ENCODE measurements at places on chromosomes 6 and 20.

DNA sequence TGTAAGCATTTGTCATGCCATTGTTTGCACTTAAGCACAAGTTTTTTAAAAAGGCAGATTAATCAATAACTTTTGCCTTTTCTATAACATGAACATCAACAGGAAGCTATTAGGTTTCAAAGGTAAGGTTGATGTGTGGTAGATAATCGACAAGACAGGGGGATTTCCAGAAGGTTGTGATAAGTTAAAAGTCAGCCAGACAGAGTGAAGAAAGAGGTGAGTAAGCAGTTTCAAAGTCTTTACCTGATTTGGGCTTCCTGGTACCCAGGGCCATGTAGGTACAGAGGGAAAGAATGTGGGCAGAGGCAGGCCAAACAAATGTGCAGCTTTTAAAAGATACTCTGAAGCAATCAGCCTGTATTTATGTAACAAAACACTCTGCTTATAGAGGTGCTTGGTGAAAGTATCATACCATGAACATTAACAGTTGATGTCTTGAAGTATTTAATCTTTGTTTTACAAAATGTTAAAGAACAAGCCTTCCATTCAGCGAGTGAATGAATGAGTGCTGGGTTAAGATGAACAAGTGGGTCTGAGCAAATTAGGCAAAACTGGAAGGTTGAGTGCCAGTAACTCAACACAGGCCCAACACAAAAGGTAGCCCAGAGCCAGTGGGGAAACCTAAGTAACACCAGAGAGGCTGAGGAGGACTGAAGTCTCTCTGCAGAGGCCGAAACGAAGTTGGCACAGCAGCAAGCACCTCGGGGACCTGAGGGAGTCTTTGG lies 60.2 kb downstream of the LRRC1 start:
- DNase-seq = no peak

DNA sequence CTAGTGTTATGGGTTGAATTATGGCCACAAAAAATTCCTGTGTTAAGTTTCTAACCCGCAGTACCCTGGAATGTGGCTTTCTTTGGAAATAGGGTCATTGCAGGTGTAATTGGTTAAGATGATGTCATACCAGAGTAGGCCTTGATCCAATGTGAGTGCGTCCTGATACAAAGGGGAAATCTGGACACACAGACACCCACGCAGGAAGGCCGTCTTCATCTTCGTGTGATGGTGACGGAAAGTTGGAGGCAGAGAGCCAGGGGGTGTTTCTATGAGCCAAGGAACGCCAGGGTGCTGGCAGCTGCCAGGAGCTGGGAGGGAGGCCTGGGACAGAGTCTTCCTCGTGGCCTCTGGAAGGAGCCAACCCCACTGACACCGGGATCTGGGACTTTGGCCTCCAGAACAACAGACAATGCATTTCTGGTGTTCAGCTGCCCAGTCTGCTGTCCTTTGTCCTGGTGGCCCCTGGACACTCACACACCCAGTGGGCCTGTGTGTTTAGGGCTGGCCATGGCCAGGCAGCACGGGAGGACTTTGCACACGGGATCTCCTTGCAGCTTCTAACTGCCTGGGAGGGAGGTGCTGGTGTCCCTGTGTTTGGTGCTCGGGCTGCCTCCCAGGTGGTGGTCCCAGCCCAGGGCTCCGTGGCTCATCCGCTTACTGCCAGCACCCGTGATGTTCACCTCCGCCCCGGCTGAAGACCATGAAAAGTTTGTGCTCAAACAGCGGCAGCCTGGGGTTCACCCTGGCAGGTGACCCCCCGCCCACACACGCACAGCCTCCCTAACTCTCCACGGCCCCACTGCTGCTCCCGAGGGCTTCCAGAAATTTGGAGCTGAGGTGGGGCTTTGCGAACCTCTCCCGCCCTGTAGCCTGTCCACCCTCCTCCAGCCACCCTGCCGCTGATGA lies 53.4 kb upstream of the GATA5 start:
- no peak for DNase-seq

- DNase-seq = no peak
Observed at GRCh38 chr6:9064156-9064555, 628.8 kb upstream of the SLC35B3 start.

DNA sequence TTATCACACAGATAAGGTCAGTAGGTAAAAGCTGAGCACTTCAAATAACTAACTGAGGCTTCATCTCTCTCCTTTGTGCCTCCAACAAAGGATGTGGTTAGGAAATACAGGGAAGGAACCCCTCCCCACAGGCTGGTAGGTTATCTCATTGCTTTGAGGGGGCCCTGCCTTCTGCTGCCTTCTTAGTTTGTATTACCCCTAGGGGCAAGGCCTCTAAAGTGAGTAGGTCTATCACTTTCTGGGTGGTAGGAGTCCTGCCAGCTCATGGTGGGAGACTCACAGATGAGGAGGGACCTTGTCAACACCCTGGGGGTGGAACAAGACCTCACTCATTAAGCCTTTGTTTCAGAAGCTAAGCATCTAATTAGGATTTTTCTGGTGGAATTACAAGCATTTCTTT lies 34.6 kb downstream of the EDN1 start:
- DNase-seq = no peak

All from GM13976 (cell line).